IPS-NIHi11 (cell line): ENCODE measurements at places on chromosomes 4 and X.

DNA sequence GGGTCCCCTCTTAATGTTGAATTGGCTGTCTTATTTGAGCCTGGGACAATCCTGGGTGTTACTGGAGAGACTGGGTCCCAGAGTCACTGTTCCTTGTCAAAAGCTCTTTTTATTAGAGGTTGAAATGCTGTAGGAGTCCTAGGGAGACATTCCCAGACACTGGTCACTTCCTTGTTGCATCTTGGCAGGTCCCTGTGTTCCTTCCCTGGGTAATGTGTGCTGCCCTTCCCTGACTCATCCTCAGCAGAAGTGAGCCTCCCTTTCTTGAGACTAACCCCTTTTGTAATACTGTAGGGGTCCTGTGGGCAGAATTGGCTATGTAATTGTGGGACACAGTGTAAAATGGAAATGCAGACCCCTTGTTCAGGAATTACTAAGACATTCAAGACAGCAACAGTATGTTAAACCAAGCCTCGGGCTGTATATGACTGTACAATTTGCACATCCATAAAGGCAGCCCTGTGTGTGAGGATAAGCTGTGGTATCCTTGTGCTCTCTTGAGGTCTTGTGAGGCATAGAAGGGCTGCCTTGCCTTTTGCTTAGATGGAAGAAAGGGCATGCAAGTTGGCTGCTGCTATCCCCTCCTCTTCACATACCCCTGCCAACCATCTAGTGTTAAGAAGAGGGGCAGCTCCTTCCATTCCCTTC is 53.5 kb downstream of the DCLK2 start:
- no peak for DNase-seq

GRCh38 chrX:150192816-150193215 is 170.3 kb upstream of the MAMLD1 start:
- DNase-seq: no peak

GRCh38 chr4:186688150-186688943 is 35.3 kb downstream of the FAT1 start:
- peak; percentile 38 for DNase-seq

GRCh38 chr4:8581094-8581861 is 1.1 kb downstream of the GPR78 start:
- no peak for DNase-seq

DNA sequence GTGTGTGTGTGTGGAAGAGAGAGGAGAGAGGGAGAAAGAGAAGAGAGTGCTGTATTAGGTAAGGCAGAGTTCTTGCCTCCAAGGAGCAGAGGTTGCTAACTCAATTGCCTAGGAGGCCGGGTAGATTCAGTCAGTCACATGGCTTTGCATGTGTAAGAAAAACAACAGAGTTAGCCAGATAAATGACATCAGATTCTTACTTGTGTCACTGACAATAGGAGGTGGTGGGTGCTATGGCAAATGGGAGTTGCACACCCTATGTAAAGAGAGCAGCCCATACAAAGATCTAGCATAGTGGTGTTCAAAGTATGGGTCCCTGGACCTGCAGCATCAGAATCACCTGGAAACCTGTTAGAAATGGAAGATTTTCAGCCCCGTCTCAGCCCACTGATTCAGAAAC is 14.4 kb upstream of the PGRMC2 start:
- DNase-seq: no peak

- DNase-seq: no peak
Observed at GRCh38 chrX:15465347-15465746, 27.8 kb downstream of the PIR start.

DNA sequence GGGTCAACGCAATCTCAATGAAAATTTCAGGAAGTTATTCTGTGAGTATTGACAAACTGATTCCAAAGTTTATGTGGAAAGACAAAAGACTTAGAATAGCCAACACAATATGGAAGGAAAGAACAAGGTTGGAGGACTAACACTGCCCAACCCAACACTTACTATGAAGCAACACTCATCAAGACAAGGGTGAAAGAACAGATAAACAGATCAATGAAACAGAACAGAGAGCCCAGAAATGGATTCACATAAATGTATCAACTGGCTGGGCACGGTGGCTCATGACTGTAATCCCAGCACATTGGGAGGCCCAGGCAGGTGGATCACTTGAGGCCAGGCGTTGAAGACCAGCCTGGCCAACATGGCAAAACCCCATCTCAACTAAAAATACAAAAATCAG is 41.2 kb downstream of the FRYL start:
- DNase-seq: no peak

DNA sequence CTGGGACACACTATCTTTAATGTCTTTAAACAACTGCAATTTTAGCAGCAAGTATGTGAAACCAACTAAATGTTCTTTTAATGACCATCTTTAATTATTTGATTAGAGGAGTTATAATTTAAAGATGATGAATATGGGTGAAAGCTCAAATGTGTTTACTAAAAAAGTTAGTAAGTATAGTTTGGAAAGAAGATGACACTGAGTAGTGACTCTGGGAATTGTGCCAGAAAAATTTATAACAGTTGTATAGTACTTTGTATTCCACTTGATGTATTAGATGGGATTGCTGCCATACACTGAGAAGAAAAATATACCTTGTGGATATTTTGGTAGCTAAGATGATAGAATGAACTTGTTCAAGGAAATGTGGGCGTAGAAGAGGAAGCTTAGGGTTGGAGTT is 19.5 kb upstream of the PACRGL start:
- no peak for DNase-seq

DNA sequence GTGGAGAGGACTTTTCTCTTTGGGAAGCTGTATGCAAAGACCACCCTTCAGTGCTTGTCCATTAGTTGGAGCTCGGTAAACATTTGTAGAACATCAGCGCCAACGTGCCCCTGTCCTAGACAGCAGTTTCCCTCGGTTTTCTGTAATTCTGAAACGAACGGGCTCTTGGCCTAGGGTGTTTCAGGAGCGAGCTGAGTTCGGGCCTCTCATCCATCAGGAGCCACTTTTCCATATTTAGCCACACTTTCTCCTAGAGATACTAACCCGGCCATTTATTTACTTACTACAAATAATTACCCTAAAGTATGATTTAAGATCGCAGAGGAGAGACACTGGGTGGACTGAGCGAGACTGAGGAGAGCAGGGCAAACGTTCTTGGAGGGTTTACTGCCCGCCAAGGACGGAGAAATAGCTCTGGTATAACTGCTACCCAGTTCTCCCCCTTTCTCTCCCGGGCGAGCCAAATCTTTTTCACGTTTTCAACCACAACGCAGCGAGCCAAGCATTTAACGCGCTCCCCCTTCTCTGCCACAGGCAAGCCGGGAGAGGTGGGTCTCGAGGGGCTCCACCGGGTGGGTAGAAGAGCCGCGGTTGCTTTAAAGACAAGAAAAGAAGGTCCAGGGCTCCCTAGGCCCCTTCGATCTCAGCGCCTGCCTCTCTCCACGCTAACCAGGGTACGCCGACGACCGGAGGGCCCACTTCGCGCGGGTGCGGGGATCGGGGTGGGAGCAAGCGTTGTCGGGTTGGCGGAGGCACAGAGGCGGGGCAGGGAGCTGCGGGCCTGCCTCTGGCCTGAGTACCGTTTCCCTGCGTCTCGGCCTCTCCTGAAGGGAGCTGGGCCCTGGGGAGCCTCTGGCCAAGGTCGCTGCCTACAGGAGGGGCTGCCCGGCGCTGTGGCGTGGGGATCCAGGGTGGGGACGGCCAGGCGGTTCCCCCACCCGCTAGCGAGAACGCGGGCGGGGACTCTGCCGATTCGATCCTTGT is 10.8 kb upstream of the PITX2 start:
- DNase-seq: no peak

DNA sequence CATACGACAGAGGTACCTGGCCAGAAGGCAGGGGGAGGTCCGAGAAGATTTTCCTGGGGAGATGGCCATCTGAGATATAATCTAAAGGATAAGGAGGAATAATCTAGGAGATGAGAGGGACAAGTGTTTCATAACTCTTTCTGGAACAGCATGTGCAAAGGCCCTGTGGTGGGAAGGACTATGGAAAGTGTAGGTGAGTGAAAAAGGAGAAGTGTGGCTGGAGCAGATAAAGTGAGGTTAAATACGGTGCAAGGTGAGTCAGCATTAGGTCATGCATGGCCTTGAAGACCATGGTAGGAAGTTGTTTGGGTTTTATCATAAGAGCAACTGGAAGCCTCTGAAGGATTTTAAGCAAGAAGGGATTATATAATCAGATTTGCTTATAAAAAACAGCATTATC is 34.6 kb upstream of the MTM1 start:
- no peak for DNase-seq

DNA sequence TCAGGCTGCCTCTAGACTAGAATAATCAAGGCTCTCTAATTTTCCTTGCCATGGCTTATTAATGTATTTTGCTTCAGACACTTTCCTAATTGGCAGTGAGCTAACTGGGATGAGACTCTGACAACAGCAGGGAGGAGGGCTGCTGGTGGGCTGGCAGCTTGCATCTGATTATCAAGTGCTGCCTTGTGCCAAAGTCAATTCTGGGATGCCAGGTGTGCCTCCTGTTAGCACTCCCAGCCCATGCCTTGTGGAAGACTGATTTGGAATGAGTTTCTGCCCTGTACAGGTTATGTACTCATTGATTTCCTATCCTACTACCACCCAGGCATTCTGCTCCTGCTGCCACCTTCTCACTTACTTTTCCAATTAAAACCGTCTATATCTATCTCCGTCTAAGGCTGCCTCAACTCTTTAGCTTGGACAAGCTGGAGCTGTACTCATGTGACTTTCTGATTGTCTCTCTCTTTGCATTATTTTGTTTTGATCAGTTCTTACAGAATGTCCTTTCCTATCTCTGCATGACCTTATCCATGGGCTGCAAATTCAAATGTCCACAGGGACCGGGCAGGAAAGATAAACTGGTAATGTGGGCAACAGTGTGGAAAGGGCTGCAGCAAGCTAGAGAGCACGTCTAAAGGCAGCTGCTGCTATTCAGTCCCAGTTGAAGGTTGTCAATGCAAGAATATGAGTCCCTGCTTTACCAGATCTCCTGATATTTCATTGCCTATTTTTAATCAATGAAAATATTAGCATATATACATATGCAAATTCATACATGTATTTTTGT is 112.6 kb downstream of the GABRA2 start:
- no peak for DNase-seq

DNA sequence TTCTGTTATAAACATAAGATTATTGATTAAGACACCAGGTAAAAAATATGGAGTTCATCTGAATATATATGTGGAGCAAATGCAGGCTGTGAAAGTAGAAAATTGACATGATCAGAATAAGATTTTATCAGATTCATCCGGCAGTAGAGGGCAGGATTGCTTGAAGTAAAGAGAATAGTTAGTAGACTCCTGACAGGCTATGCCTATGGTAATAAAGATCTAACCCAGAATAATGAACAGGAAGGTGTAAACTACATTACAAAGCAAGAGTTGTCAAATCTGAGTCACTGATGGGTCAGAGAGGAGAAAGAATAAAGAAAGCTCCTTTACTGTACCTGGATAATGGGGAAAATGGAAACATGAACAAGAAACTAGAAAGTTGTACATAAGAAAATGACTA is 20.8 kb upstream of the TMEM184C start:
- DNase-seq: no peak

DNA sequence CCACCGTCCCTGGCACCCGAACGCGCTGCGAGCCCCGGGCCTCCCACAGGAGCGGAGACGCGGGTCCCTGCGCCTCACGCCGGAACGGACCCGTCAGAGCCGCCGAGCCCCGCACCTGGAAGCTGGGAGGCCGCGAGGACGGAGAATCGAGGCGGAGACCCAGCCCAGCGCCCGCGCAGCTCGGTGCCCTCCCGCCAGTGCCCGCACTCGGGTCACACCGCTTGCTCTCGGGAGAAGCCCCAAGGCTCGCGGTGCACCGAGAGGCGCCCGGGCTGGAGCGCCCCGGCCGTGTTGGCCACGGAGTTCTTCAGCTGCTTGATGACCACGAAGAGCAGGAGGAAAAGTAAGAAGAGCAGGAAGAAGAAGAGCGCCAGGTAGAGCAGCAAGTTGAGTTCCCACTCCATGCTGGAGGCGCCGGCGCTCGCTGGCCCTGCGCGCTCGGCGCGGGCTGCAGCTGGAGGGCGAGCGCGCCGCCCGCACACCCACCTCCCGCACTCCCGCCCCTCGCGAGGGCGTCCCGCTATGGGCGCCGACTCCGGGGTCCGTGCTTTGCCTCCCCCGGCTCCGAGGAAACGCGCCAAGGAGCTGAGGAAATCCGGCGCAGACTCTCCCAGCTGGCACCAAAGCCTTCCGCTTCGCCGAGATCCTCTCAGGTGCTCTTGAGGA is at the start of gene SMIM43:
Gene SMIM43 (minus strand): TSS at position 463 of the 666 bp plus-strand sequence. CDS start 59 bp downstream, at position 404.
- DNase-seq: peak; percentile 58

DNA sequence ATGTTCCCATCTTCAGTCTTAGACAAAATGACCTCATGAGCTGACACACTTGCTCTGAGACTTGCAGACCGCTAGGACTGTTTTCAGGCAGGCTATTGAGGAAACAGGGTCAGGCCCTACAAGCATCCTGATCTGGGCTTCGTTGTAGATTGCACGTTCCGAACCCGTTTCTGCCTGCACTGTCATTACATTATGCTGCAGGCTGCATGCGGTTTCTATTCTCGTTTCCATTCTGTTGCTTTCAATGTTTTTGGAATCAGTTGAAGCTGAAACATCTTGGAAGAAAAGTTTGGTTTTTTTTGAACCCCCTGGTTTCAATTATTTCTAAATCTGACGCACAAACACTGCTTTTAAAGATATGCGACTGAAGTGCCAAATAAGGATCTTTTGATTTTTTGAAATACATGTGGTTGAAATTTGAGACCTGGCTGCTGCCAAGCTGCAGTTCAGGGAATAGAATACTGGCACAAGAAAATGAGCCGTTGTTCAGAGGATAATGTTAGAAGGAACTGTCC is 716.1 kb upstream of the INTU start:
- no peak for DNase-seq

DNA sequence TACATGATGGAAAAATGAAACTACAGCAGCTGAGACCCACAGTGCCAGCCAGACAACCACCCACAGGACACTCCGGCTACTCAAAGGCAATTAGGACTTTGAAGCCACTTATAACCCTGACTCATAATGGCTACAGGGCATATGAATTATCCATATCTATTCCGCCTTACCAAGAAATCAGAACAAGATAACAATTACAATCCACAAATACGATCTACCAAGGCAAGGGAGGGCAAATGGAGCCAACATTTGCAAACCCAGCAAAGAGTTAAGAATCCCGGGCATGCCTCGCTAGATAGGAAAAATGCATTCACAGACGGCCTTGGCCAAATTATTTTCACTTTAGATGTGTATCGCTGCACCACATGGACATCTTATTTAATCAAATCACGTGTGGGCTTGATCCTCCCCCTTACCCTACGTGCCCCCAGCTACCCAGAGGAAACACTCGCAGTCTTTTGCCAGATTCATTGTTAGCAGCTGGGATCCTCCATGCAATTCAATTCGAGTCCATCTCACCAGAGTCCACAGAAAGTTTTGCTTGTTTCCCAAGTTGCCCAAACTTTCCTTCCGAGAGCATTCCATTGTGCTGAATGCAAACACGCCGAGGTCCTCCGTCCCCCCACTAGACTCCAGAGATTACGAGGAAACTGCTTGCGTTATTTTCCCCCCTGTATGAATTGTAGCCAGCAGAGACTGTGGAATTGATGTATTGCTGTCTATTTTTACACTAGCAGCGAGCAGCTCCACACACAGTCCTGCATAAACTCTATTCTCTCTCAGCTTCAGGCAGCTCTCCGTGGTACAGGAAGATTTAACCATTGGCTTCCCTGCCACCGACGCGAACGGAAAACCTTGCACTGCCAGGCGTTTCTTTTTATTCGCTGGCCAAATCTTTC is 1.2 kb downstream of the PPARGC1A start:
- DNase-seq: no peak
